Activated CD4-positive, alpha-beta T cell treated with anti-CD3 and anti-CD28 coated beads, Interleukin-2, Interleukin-6, amounts not matched to agents 100 ng/mL and 50 ng/mL, durations not matched to agents 16 hours and 8 hours (primary cell): ENCODE measurements at places on chromosomes 2 and 18.

DNA sequence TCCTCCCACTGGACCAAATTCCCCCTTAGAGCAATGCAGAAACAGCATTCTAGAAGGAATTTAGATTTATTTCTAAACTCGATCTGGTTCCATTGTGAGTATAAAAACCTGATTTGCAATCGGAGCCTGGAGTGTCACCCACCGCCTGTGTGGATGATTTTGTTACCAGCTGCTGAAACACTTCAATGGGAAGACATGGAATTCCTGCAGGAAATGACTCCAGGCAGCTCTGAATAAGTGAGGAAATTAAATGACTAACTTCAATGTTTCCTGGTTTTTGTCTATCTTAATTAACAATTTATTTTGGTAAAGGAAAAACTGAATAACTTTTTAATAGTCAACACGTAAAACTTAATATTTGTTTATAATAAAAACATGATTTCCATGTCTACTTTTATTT is 19.3 kb downstream of the CTAGE1 start:
- DNase-seq, result no peak

DNA sequence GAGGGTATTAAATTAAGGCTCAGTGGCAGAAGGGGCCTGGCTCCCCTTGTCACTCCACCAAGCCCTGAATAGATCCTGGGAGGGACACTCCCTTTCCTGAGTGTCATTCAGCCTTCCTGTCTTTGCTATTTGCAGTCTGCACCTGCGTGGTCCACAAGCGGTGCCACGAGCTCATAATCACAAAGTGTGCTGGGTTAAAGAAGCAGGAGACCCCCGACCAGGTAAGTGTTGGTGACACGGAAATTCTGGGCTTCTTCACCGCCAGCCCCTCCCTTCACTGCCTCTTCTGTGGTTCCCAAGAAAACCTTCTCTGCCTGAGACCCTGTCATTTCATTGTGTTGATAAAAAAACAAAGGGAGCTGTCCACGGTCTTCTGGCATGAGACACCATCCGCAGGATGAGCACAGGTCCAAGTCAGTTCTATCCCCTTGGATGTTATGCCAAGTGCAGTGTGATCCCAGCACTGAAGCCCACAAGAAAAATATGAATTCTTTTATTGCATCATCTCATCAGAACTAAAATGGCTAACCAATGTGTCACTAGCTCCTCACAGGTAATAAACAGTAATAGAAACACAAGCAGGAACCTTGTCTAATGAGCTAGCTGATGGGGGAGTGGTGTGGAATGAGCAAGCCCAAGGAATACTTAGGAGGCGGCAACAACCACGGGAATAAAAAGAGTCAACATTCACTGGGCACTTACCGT is 316.9 kb upstream of the EPAS1 start:
- DNase-seq, result no peak

GRCh38 chr2:134310107-134311079 is 56.5 kb downstream of the MGAT5 start:
- no peak for DNase-seq

GRCh38 chr2:188511346-188511745 is 219.7 kb downstream of the GULP1 start:
- DNase-seq, result no peak

- DNase-seq, result no peak
Measured at GRCh38 chr2:97911922-97912575, 83.7 kb downstream of the TMEM131 start.

GRCh38 chr2:119644186-119644585 is 34.8 kb upstream of the TMEM177 start:
- DNase-seq, result no peak

- no peak for DNase-seq
Measured at GRCh38 chr18:24766376-24766775, 305.9 kb downstream of the HRH4 start.

GRCh38 chr2:127081826-127082633 is 24.9 kb downstream of the BIN1 start:
- DNase-seq, result peak; percentile 87

DNA sequence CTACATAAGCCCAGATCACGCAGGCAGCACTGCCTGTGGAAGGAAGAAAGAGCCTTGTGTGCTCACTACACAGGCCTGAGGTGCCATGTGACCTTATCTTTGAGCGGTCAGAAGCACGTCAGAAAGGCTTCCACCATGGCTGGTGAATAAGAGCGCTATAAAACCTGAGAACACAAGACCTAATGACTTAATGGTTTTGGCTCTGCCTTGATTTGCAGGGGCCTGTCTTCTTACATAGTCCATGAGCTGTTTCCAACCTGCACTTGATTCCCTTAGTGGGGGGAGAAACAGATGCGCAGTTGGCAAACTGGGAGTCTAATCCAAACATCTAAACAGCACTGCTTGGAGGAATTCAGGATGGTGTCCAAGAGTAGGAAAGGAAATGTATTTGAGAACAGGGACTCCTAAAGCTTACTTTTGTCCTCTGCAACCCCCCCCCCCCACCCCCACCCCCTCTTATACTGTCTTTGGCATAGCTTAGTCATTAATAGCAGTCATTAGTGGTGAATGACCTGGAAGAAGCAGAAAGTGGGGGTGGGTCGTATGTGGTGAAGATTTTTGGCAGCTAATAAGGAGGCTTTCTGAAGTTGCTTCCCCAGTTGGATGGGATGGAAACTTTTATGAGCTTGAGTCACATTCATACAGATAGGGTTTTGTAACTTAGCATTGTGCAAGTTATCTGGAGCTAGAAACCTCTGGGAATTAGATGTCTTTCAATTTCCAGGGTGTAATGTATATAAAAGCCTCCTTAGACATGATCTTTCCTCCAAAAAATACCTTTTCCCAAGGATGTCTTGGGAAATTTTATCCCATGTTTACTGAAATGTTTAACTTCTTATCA is 454.1 kb downstream of the MEIS1 start:
- no peak for DNase-seq

- DNase-seq, result no peak
Measured at GRCh38 chr18:33802955-33803354, 224.9 kb downstream of the ASXL3 start.

GRCh38 chr2:7621018-7621814 is 704.0 kb downstream of the RNF144A start:
- peak; percentile 11 for DNase-seq

- no peak for DNase-seq
Measured at GRCh38 chr2:15253835-15254286, 307.3 kb downstream of the NBAS start.

DNA sequence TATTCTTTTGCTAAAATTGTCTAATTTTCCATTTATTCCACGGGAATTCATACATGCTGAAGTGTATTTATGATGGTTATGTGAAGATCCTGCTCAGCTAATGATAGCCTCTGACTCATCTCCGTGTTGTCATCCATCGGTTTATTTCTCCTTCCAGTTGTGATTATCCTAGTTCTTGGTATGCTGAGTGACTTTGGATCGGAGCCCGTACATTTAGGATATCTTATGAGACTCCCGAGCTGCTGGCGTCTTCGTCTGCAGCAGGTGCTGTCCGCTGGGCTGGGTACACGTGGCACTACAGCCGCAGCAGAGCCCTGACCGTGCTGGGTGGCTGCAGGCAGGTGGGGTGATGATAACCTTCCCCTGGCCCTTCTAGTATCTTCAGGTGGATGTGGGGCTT is 40.1 kb upstream of the GALR1 start:
- DNase-seq, result no peak

DNA sequence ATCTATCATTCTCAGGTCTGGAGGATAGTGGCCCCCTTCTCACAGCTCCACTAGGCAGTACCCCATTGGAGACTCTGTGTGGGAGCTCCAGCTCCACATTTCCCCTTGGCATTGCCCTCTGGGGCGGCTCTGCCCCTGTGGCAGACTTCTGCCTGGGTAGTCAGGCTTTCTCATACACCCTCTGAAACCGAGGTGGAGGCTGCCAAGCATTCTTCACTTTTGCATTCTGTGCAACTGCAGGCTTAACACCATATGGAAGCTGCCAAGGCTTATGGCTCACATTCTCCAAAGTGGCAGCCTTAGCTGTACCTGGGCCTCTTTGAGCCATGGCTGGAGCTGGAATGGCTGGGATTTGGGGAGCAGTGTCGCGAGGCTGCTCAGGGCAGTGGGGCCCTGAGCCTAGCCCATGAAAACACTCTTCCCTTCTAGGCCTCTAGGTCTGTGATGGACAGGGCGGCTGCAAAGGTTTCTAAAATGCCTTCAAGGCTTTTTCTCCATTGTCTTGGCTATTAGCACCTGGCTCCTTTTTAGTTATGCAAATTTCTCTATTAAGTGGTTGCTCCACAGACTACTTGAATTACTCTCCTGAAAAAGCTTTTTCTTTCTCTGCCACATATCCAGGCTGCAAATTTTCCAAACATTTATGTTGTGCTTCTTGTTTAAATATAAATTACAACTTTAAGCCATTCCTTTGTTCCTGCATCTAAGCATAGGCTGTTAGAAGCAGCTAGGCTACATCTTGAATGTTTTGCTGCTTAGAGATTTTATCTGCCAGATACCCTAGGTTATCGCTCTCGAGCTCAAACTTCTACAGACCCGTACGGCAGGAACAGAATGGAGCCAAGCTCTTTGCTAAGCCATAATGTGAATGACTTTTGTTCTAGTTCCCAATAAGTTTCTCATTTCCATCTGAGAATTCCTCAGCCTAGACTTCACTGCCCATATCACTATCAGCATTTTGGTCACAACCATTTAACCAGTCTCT is 206.5 kb downstream of the CPS1 start:
- no peak for DNase-seq

- DNase-seq, result peak; percentile 88
Measured at GRCh38 chr2:160210599-160211138, 10.6 kb upstream of the ITGB6 start.

DNA sequence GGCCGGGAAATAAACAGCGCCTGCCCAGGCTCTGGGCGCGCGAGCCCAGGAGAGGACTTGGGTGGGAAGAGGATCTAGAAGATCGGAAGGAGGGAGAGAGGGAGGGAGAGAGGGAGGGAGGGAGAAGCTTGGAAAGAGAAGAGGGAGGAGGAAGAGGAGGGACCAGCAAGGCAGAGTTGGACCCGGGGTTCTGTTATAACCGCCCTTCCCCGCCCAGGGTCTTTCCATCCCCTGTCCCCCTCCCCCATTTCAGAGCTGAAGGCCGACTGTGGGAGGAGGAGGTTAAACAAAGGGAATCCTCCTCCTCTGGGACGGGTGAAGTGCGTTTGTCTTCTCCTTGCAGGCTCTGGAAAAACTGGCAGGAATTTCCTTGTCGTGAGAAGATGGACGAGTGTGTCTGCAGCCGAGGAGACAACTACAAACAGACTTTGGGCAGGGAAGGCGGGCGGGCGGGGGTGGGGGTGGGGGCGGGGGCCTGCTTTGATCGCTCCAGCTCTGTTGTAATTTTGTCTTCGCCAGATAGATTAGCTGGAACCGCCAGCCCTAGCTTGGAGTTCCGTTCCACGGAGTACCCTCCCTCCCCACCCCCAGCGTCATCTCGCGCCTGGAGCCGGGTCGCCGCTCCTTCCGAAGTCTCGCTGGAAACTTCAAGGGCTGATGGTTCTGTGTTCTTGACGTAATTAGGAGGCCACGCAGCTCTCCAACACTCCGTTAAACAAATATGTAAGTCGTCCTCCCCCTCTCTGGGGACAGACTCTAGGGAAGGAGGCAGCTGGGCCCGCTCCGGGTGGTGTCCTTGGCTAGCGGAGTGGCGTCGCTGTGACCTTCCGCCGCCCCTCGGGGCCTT is 6.4 kb upstream of the SP9 start:
- no peak for DNase-seq

DNA sequence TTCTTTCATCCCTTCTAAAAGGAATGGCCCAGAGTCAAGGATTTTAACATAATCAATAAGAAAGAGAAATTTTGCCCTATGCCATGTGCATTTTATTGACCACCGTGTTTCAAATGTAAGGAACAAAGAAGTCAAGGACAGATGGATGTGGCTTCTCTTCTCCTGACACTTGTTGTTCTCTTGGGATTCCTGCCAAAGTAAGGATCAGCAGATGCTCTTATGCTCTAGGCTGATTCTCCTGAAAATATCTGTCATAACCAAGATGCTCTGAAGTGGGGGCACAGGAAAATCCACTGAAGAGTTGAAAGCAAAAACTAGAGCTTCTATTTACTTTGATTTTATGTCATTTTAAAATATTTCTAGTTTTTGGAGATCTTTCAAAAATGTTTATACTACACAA is 72.9 kb upstream of the SYT4 start:
- no peak for DNase-seq

DNA sequence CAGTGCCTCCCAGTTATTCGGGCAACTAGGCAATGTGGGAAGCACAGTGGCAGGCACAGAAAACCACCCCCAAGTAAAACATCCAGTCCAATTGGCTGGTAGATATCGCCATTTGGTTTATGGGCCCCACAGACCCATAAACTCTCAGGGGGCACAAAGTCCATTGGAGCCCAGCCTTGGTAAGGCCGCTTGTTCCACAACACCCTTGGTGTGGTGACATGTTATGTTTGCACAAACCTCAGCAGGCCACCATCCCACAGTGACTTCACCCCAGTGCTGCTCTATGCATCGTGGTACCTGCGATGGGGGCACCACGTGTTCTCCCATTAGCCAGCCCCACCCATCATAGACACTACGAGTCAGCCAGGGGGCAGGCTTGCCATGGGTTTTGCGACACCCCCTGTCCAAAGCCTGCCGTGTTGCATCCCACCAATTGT is 18.5 kb downstream of the PHOSPHO2 start:
- DNase-seq, result no peak

DNA sequence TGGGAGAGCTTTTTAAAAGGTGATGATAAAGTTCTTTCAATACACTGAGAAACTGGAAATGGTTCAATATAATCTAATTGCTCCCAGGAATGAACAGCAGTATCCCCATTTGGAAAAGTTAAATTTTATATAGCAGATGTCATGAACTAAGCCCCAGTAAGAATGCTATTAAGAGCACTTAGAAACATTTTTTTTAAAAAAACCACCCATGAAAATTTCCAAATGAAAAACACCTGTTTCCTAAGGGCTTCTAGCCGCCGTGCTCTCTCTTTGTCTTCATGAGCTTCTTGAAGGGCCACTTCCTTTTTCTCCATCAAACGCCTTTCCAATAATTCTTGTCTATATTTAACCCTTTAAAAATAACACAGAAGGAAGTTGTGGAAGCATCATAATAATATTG is 77.0 kb downstream of the UPP2 start:
- no peak for DNase-seq

- no peak for DNase-seq
Measured at GRCh38 chr2:159855557-159856061, 57.6 kb upstream of the CD302 start.

DNA sequence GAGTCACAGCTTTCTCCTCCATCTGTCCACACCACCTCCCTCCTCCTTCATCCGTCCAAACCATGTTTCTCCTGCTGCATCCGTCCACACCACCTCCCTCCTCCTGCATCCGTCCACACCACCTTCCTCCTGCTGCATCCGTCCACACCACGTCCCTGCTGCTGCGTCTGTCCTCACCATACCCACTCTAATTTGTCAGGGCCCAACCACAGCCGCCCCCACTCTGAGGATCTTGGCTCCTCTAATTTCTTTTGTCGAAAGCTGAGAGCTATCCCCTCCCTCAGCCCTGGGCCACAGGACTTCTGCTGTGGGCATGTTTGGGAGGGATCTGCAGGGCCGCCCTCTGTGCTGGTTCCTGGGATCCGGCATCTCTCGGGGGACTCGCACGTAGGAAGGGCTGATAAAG is 67.4 kb downstream of the TPO start:
- no peak for DNase-seq
